ENCODE measurements at places on chromosomes 2 and 18.

DNA sequence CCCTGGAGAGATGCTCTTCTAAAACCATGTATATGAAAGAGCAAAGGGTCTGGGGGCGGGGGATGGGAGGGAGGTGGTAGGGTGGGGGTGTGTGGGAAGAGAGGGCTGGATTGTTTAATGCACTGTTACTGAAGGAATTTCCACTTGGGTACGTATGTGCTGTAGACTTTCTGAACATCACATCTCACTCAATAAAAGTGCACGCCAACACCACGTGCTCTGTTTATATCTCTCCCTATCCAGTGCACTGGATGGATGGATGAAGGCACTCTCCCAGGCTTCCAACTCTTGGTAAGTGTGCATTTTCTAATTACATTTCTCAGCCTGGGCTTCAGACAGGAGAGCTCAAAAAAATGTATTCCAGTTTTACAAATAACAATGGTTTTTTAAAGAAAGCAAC lies 184.3 kb upstream of the SIX2 start:
- no peak for DNase-seq

- no peak for DNase-seq
These were observed 91.4 kb downstream of the GALNT1 start for GRCh38 chr18:35672897-35673296.

- DNase-seq = no peak
These were observed 1.6 kb downstream of the NFATC1 start for GRCh38 chr18:79397247-79397829.

DNA sequence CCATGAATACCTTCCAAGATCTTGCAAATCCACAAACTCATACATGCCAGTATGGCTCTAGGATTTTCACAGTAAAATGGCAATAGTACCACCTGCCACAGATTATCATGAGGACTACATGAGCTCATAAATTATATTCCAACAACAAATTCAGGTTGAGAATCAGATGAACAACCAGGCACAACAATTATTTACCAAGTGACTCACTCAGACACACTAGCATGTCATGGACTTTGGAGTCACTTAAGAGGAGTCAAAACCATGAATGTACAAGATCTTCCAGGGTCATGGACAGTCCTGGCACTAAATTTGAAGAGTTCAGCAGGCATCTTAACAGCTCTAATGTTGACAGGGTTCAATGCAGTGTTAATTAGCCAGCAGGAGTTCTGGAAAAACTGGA lies 34.4 kb upstream of the BZW1 start:
- DNase-seq = no peak

- DNase-seq = no peak
These were observed 217.8 kb downstream of the ANAPC1 start for GRCh38 chr2:111666160-111666559.

GRCh38 chr2:84838434-84839145 lies 42.3 kb downstream of the TRABD2A start:
- no peak for DNase-seq

GRCh38 chr2:29360016-29360784 lies 245.0 kb downstream of the CLIP4 start:
- DNase-seq = no peak

DNA sequence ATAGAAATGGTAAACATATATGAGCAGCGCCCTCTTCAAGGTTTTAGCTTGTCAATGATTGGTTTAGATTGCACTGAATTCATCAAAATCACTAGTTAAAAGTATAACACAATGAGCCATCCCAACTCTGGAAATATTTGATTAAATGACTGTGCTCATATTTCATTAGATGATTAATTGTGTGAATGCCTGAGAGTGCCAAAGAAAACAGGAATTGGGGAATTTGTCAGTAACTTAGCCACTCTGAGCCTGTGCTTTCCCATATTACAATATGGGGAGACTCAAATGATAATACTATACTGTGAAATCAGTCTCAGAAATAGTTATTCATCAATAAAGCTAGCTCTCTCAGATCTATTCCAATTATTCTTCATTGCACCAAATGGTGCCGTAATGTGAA lies 2087.6 kb upstream of the CELF4 start:
- DNase-seq = no peak

DNA sequence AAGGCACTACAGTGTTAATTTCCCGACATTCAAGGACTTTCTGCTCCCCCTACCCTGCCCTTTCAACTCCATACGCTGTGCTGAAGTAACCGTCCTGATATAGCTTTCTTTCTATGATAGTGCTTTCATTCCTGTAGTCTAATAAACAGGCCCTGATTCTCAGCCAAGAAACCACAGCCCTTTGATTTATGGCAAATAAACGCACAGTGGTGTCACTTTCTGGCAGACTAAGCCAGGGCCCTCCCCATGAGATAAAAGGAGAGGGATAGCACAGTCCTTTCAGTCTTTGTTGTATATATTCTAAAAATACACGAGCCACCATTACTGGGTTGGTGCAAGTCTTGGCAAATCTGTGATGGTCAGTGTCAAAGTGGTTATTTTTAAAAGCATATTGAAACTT lies 291.2 kb downstream of the ALPK2 start:
- DNase-seq = no peak

DNA sequence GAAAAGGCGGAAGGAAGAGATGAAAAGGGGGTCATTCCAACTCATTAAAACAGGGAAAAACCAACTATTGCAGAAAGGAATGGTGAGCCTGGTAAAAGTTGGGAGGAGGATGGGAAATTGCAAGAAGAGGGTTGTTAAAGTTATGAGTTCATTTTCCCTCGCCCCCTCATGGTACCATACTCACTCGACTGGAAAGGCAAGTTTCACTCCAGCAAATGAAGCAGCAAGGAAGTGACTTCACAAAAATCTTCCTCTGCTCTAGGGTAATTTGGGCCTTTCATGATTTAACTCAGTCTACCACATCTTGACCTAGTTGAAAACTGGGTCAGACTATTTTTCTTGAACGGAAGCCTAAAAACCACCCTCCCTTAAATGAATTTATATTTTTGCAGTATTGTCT lies 22.8 kb upstream of the DAW1 start:
- DNase-seq = no peak

- no peak for DNase-seq
These were observed 17.6 kb upstream of the NEDD4L start for GRCh38 chr18:58026395-58026794.

DNA sequence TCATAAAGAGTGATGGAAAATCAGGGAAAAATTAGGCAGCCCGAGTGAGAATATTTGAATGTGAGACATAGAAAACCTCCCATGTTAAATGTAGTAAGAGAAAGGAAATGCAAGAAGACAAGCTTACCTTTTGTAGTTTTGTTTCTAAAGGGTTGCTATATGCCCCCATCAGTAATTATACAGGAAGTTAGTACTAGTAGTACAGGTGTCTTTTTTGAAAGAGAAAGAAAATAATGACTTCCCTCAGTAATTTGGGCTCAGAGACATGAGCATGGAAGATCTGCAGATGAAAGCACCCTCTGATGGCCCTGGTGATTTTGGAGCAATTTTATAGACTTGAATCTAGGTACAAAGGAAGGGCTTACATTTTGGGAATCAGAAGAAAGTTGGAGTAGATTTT lies 80.8 kb downstream of the RHBDD1 start:
- DNase-seq = no peak

- DNase-seq = no peak
These were observed 217.0 kb downstream of the C1D start for GRCh38 chr2:67845621-67846369.

- DNase-seq = no peak
These were observed 1182.9 kb upstream of the CRIM1 start for GRCh38 chr2:35172687-35173086.

GRCh38 chr18:7846335-7846734 lies 279.2 kb downstream of the PTPRM start:
- DNase-seq = no peak

DNA sequence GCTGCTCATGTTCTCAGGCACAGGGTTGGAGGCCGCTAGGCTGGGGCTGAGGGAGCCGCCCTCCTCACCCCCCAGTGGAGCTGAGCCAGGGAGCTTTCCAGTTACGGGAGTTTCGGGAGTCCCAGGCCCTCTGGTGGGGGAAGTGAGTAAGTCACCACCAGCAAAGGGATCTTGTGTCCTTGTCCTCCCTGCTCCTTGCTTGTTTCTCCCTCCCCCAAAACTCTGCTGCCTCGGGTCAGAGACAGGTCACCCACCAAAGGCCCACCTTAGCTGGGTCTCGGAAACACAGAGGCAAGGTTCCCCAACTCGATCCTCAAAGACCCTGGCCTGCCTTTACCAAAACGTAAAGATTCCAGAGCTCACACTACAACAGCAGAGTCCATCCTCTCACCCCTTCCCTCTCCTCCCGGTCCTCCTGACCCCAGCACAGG lies 60.5 kb upstream of the POMC start:
- DNase-seq = no peak

DNA sequence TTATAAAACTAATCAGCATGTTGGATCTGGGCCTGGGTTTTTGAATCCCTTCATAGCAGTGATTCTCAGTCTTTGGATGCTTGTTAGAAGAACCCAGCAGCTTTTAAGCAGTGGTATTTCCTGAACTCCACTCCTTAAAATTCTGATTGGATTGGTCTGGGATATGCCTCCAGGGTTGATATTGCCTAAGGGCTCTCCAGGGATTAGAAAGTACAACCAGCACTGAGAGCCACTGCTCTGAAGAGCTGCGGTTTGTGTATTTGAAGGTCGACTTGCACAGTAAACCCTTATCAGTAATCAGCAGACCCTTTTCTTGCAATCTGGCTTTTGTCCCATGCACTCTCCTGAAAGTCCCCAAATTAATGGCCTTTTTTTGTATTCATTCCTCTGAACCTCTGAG lies 17.0 kb upstream of the RBMS1 start:
- DNase-seq = no peak

GRCh38 chr2:46493241-46493970 lies 14.0 kb downstream of the TMEM247 start:
- DNase-seq = no peak

- no peak for DNase-seq
These were observed 135.4 kb downstream of the PRKCE start for GRCh38 chr2:45786836-45787357.

DNA sequence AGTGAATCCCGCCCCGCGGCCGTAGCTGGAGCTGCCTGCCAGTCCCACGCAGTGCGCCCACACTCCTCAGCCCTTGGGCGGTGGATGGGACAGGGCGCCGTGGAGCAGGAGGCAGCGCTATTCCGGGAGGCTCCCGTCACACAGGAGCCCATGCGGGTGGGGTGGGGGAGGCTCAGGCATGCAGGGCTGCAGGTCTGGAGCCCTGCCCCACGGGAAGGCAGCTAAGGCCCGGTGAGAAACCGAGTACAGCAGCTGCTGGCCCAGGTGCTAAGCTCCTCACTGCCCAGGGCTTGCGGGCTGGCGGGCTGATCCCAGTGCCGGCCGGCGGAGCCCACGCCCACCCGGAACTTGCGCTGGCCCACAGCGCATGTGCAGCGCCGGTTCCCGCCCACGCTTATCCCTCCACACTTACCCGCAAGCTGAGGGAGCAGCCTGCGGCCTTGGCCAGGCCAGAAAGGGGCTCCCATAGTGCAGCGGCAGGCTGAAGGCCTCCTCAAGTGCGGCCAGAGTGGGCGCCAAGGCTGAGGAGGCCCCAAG lies 1152.8 kb upstream of the CELF4 start:
- no peak for DNase-seq

- no peak for DNase-seq
These were observed 112.8 kb downstream of the ADCYAP1 start for GRCh38 chr18:1017227-1018058.

- no peak for DNase-seq
These were observed 407.7 kb upstream of the SALL3 start for GRCh38 chr18:78571831-78572347.

DNA sequence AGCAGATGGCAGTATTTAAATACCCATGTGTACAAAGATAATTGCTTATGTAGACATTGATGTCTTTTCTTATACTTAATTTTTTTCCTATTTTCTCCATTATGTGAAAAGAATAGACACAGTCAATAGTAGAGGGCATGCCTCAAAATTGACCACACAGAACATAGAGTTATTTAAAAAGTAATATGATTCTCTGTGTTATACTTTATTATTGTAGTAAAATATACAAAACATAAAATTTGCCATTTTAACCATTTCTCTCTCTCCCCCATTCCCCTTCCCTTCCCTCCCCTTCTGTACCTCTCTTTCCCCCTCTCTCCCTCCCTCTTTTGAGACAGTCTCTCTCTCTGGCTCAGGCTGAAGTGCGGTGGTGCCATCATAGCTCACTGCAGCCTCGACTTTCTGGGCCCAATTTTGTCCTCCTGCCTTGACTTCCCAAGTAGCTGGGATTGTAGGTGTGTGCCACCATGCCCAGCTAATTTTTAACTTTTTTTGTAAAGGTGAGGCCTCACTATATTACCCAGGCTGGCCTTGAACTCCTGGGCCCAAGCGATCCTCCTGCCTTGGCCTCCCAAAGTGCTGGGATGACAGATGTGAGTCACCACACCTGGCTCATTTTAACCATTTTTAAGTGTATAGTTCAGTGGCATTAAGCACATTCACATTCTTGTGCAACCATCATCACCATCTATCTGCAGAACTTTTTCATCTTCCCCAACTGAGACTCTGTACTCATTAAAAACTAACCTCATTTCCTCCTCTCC lies 179.7 kb downstream of the MCFD2 start:
- DNase-seq = no peak

Measured in stimulated activated CD8-positive, alpha-beta memory T cell treated with anti-CD3 and anti-CD28 coated beads, Interleukin-7, amount 100 ng/mL, for 24 hours (primary cell).